Mucosa of descending colon (tissue), 3 donors: ENCODE measurements at places on chromosomes 4 and X. TPM values are rescaled to one million over a fixed set of nuclear protein-coding genes. Genes with fewer than 3 reads are reported as not detected.
A peak's percentile ranks its signal among the peaks of the same experiment; 100 is the strongest.

DNA sequence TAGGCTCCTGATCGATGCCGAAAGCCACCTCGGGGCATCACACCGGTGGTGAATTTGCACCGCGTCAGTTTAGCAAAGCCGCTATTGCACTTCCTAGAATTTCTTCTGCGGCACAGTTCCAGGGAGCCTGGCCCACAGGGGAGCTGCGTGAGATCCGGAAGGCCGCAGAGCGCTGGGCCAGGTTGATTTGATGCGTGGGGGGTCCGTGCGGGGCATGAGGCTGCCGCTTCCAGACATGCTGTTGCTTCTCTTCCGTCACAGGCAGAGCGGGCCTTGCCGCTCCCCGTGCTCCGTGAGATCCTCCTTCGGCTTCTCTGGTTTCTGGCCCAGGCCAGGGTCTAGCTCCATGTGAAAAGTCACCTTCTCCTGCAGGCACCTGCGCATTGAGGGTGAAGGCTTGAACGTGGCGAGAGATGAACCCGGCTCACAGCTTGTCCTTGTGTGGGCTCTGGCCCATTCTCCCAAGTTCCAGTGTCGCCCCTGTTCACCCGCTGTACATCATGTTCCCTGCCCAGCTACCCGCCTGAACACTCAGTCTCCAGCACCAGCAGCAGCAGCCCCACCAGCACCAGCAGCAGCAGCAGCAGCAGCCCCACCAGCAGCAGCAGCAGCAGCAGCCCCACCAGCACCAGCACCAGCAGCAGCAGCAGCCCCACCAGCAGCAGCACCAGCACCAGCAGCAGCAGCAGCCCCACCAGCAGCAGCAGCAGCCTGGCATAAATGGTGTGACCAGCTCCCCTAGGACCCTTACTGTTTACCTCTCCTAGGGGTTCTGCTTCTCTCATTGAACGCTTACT is 131.2 kb downstream of the TRIML1 start:
- DNase-seq, result no peak

GRCh38 chrX:101176439-101176838 is 43.1 kb upstream of the DRP2 start:
- no peak for DNase-seq

DNA sequence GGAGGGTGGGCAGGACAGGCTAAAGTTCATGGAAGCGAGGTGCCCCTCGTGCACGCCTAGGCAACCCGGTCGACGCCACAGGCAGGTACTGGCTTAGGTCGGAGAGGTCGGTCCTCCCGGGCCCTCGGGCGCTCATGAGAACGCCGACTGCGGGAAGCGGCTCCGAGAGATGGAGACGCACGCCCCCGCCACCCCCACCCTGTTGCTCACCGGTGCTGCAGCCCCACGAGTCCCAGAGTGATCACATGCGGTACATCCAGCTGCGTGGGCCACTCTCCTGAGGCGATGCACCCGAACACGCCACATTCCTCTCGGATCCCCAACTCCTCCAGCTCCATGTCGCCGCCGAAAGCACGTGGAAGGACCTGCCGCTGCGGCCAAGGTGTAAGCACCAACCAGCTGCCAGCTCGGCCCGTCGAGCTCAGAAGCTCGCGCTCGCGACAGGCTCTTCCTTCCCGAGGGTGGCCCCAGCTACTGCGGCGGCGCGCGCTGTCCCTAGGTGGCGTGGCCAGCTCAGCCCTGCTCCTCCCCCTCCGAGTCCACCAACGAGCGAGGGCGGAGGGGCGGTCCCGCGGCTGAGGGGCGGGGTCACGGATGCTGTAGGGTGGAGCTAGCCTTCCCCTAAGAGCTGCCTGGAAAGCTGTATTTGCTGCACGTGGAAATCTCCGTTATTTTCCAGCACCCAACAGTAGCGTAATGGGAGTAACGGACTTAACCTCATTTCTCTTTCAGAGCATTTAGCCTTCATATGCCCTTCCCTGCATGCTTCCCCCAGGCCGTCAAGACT is at the start of gene PPAT:
TSS of gene PPAT (minus strand) at position 476 of the 787 bp plus-strand sequence. CDS start at position 338, 138 bp downstream.
- peak; percentile 99 for DNase-seq

GRCh38 chr4:159401226-159401712 is 298.4 kb downstream of the RAPGEF2 start:
- no peak for DNase-seq

GRCh38 chr4:90603540-90603939 is 476.3 kb downstream of the CCSER1 start:
- DNase-seq, result no peak

DNA sequence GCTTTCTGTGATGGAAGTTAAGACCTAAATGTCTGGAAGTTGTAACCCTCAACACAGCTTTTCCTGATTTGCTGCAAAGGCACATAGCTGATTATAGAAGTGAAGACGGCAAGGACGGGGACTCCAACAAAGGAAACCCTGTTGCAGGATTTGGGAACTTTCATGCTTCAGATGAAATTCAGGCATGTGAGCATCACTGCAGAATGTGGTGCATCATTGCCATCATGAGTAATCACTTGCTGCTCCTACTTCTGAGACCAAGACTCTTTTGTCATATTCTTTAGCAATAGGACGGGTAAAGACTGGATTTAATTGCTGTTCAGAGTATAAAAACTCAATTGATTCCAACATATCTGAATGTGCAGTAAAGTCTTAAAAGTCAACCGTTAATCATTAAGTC is 35.8 kb downstream of the YIPF6 start:
- DNase-seq, result no peak

- no peak for DNase-seq
Observed at GRCh38 chr4:102439236-102439614, 61.9 kb upstream of the NFKB1 start.

DNA sequence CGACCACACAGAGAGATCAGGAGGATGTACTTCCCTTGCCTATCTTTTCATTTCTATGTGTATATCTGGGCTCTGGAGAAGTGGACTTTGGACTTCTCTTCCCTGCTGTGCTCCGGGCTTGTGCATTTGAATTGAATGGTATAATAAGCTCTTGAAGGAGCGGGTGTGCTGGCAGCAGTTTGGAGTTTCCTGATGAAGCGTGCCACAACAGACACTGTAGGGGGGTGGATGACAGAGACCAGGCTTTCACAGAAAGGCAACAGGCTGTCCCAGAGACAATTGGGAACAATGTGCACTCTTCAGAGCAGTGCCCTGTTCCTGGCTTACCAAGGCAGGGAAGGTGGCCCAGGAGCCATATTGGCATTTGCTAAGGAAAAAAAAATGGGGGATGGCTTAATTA is 170.1 kb downstream of the FRMPD4 start:
- no peak for DNase-seq

GRCh38 chrX:50813843-50814661 is at the start of gene SHROOM4:
Gene SHROOM4 (minus strand): TSS chrX:50814194. CDS start chrX:50814018, 176 bp downstream.
- peak; percentile 49 for DNase-seq

DNA sequence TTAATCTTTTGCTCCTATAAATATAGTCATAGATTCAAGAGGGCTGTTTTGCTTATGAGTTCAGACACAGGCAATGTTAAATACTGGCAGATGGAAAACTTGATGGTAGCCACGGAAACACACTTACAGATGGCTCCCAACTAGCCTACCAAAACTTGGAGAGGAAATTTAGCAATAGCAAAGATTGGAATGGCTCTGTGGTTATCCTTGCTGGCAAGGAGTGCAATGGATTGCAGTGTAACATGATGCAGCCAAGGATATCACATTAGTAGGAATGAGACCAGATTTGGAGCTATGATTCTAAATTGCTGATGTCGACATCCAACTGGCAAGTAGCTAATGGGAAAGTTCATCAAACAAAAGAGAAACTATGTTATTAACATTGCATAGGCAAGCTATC is 791.0 kb upstream of the DIAPH2 start:
- no peak for DNase-seq

GRCh38 chr4:154616287-154616686 is 3.8 kb upstream of the FGG start:
- DNase-seq, result no peak

DNA sequence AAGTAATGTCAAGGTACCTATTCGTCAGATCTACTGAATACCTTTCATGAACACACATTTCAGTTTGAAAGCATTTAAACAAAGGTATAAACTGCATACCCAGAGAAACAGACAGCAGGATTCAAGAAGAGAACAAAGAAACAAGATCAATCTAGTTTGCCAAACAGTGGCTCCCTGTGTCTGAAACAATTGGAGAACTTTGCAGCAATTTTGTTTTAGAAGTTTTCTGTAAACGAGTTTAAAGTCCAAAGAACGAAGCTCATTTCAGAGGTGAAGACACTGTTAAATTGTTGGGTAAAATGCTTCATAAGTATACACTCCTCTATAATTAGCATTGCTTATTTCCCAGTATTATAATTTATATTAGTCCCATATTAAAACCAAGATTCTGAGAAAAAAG is 21.4 kb upstream of the NSUN7 start:
- DNase-seq, result no peak

- no peak for DNase-seq
Observed at GRCh38 chr4:109022961-109023360, 260.1 kb upstream of the ETNPPL start.

DNA sequence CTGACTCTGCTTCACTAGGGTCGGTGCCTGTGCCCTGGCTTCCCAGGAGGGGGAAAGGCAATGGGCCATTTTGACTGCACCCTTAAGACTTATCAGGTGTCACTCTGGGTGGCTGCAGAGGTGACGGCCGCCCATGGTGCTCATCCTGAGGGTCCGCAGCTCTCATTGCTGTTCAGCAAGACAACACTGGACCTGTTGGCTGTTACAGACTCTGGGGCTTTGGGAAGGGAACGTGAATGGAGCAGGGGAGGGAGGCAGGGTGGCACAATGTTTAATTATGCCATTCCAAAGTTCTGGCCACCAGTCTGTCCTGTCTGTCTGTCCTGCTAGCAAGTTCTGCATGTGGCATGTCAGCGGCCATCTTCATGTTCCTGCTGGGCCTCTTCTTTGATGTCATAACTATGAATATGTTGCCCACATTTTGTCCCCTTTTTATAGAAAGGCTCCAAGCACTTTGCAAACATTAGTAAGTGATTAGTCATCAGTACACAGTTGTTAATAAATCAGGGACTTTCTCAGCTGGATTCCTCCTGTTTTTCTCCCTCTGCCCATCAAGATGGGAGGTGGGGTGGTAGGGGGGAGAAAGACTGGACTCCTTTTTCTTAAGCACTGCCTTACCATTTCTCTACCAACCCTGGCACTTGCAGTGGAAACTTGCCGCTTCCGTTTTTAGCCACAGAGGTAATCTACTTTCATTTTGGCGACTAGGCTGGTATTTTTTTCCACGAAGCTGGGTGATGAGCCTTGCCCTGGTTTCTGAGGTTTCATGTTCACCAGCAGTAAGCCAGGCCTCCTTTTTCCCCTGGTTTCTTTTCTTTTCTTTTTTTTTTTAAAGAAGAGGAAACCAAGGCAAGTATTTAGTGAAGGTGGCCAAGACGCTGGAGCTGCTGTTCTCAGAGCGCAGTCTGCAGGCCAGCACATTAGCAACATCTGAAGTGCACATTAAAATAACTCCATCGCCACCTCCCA is 88.6 kb upstream of the TRIM2 start:
- no peak for DNase-seq

DNA sequence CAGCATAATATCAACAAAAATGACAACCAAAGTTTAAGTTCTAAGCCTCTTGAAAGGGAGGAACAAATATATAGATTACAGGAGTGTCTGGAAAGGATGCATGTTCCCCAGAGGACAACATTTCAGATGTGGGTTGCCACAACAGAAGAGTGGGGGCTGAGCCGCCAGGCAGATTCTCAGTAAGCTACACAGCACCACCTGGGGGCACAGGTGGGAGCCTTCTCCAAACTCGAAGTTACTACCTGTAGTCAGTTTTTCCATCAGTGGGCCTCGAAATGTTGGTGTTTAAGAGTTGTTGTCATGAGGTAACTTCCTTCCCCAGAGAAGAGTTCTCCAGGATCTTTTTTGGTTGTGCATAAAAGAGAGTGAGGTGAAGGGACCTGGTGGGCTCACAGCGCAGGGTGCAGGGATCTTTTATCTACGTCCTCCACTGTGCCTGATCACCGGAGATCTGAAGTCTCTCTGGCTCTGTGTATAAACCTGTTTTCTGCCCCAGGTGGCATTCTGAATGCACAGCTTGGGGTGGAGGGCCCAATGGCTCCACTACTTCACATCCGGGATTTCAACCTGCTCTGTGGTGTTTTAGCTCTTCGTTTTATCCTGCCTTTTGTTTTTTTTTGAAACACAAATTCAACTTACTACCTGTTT is 58.4 kb upstream of the STS start:
- DNase-seq, result no peak

GRCh38 chr4:102610007-102610406 is 108.8 kb downstream of the NFKB1 start:
- DNase-seq, result no peak

DNA sequence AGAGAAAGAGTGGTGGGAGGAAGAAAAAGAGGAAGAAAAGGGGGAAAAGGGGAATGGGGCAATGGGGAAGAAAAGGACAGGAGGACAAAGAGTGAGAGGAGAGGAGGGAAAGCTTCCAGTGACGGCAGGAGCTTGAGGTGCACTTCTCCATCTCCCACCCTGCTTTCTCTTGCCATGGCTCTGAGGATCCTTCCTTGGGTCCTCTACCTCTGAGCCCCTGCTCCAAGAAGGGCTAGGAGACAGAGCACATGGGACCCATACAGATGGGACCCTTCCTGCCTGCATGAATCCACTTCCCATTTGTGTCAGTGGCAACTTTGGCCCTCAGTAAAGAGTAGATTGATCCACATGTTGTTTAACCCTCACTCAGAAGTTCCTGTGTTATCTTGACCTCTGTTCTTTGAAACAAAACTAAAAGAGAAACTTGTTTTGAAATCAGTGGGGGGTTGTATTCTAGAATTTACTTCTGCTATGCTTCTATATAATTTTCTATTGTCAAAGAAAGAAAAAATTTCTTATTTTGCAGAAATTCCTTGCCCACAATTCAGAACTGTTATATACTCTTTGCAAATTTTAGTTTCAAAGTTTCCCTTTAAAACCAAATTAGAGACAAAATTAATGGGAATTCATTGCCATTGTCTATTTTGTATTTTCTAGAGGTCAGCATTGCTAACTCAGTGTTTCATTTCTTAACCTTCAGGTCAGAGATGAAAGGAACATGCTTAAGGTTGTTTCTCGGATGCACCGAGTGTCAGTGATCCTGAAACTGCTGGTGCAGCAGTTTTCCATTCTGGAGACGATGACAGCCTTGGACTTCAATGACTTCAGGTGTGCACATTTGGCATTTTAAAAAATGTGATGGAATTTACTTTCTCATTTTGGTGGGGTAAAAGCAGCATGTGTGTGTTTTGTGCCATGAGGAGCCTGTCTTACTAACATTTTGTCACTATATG is 5.0 kb downstream of the TDO2 start:
- no peak for DNase-seq

GRCh38 chr4:103306870-103307375 is 108.8 kb upstream of the CENPE start:
- DNase-seq, result peak; percentile 29

- peak; percentile 7 for DNase-seq
Observed at GRCh38 chr4:101527188-101527587, 179.9 kb upstream of the PPP3CA start.

Gene CSAG2
- total RNA-seq, result not detected

Gene ZMAT1
- 3.6 TPM for total RNA-seq

Gene TBC1D8B
- 11.5 TPM for total RNA-seq

Gene ARMCX1
- total RNA-seq, result 5.7 TPM

Gene PITX2
- total RNA-seq, result 0.51 TPM

Gene SSX1
- not detected for total RNA-seq

Gene MAOB
- 4.3 TPM for total RNA-seq
